ENCODE measurements at places on chromosomes 3 and 15.

DNA sequence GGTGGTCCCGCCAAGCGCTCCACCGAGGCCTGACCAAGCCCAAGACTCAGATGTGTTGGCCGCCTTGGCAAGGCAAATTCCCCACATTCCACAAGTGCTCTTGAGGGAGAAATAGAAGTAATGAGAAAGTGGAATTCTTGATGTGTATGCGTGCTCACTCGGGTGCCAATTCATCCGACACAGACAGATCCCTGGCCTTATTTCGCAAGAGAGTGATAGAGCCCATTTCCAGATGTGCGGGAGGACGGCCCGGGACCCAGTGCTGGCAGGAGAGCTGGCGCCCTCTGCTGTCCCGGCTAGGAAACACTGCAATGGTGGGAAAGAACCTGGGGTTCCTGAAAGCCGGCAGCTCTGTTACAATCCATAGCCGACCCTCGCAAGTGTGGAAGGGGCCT lies 76.0 kb downstream of the HMG20A start:
- peak; percentile 91 for DNase-seq

GRCh38 chr3:54178376-54178775 lies 56.0 kb downstream of the CACNA2D3 start:
- no peak for DNase-seq

- DNase-seq = no peak
Measured at GRCh38 chr15:59424616-59425015, 13.4 kb upstream of the FAM81A start.

DNA sequence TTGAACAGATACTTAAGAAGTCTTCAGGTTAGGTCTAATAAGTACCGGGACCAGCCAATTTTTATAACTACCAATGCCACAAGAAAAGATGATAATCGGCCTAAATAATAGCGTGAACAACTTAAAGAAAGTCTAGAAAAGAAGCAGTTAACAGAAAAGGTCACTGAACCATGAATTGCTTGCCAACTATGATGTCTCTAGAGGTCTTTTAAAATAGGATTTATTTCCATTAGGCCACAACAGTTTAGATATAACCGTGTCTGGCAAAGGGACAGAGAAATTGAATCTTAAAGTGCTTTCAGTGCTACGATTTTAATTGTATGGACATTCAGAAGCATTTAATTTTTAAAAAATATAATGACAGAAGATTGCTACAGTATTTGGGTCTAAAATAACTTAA lies 1070.4 kb downstream of the ROBO1 start:
- no peak for DNase-seq

DNA sequence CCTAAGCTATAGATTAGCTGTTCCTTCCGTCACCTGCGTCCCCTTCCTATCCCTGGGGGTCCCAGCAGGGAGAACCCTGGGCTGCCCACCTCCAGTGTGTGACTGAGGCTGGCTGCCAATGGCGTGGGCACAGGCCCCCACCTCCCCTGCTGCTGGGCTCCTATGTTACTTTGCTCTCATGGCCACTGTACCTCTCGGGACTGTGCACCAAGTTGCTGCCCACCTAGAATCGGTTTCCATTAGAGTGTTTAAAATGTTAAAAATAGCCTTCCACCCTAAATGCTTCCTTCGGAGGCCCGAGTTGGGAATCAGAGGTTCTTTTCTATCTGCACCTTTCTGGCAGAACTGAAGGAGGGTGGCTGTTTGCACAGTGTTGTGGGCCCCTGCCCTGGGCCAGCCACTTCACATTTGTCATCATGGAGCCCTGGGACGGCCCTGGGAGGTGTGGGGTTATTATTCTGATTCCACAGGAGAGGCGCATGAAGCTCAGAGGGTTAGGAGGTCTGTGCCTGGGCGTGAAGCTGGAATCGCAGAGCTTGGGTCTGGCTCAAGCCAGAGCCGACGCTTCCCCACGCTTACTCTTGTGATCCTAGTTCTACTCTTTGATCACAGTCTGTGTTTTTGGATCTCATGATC lies 29.1 kb downstream of the IRAK2 start:
- DNase-seq = no peak

- DNase-seq = peak; percentile 86
Measured at GRCh38 chr3:76063019-76063418, 277.7 kb upstream of the ZNF717 start.

Data from astrocyte of the cerebellum (primary cell).